ENCODE measurements at places on chromosomes 6 and 20. TPM values are rescaled to one million over a fixed set of nuclear protein-coding genes. Genes with fewer than 3 reads are reported as not detected.

The LSM14B gene
- polyA plus RNA-seq, result 43.3 TPM

The ECT2L gene
- polyA plus RNA-seq, result 0.05 TPM

The SALL4 gene
- 1.5 TPM for polyA plus RNA-seq

The RCAN2 gene
- polyA plus RNA-seq, result not detected

The PPP1R14C gene
- not detected for polyA plus RNA-seq

DNA sequence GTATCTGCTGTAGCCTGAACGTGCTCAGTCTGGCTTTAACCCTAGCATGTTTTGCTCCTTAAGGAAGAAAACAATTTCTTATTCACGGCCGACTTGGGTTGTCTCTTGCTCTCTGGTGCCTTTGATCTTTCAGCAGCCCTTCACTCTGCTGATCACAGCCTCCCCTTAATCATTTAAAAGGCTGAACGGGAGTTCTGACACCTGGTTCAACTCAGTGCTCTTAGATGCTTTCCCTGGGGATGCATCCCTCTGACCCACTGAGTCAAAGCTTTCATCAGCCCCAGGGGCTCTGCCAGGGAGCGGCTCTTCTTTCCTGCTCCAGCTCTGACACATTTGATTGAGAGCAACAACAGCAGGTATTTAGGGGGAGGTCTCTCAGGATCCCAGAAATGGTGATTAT, 79.0 kb upstream of the FYN start:
- no peak overlapping the region for H3K4me3 ChIP-seq
- H3K36me3 ChIP-seq, result no peaks in the 10 kb centered on the region
- H3K27me3 ChIP-seq, result peaks cover 39% of the 10 kb centered on the region
- no peak for DNase-seq

- H3K4me3 ChIP-seq, result no peak overlapping the region
- no peaks in the 10 kb centered on the region for H3K27me3 ChIP-seq
- peaks cover 6% of the 10 kb centered on the region for H3K36me3 ChIP-seq
- H3K4me1 ChIP-seq, result peaks cover 9% of the 10 kb centered on the region
- no peak overlapping the region for H3K27ac ChIP-seq
These were observed 9.9 kb downstream of the SNTA1 start for GRCh38 chr20:33433465-33434234.

DNA sequence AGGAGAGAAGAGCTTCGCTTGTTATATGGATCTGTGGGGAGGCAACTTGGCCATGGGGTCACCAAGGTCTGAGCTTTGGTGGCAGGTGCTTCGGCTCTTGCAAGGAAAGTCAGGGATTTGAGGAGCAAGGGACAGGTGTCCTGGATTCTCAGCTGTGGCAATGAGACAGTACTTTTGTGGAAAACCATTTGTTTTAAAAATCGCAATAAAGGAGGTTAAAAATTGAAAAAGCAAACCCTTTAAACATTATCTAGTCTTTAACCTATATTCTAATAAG, 64.3 kb downstream of the NOL4L start:
- no peaks in the 10 kb centered on the region for H3K27me3 ChIP-seq
- H3K4me1 ChIP-seq, result peaks cover 42% of the 10 kb centered on the region
- no peak for DNase-seq
- peaks cover 9% of the 10 kb centered on the region for H3K36me3 ChIP-seq

GRCh38 chr6:8670792-8671191, 235.4 kb upstream of the SLC35B3 start:
- no peaks in the 10 kb centered on the region for H3K27me3 ChIP-seq
- no peaks in the 10 kb centered on the region for H3K36me3 ChIP-seq
- no peak for DNase-seq
- H3K4me1 ChIP-seq, result no peaks in the 10 kb centered on the region
- H3K4me3 ChIP-seq, result no peak overlapping the region

DNA sequence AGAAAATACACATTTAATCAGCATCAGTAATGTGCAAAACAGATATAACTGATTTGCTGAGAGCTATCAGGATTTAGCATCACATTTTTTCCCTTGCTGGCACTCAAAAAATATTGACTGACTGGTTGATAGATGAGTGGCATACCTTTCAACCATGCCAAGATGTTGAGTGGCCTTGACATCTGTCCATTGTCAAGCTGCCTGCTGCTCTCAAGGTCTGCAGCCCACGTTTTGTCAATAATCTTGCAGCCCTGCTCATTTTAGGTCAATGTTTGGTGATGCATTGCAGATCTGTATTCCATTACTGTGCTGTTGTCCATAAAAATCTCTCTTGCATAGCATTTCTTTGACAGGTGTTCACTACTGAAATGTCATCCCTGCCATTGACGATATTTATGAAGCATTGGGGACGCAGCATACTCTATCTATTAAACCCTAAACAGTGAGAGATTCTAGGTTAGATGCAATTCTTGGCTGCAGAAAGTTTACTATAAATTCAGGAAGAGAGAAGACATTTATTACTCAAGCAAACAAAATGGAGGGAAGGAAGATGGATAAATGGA, 111.6 kb downstream of the BFSP1 start:
- no peak for DNase-seq
- H3K27ac ChIP-seq, result no peak overlapping the region
- no peak overlapping the region for H3K4me3 ChIP-seq
- no peaks in the 10 kb centered on the region for H3K27me3 ChIP-seq

GRCh38 chr6:113644861-113645575, 212.1 kb upstream of the MARCKS start:
- no peaks in the 10 kb centered on the region for H3K27me3 ChIP-seq
- H3K4me3 ChIP-seq, result no peak overlapping the region
- H3K36me3 ChIP-seq, result no peaks in the 10 kb centered on the region
- peak overlapping the region; percentile 99 for H3K27ac ChIP-seq
- peak; percentile 31 for DNase-seq
- peaks cover 82% of the 10 kb centered on the region for H3K4me1 ChIP-seq

DNA sequence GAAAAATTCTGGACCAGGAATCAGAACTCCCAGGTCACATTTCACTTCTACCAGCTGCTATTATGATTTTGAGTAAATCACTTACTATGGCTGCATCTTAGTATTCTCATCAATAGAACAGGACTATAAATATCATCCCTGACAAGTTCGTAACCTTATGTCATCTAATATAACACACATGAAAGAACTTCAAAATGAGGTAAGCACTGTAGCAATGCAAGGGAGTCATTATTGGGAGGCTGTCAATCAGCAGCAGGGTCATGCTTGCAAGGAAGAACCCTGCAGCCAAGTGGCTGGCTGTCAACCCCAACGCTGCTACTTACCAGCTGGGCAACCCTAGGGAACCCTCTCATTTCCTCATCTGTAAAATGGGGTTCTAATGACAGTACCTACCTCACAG, 123.3 kb upstream of the B3GAT2 start:
- no peak overlapping the region for H3K27ac ChIP-seq
- peaks cover 4% of the 10 kb centered on the region for H3K27me3 ChIP-seq
- no peaks in the 10 kb centered on the region for H3K36me3 ChIP-seq
- DNase-seq, result no peak
